ENCODE measurements at places on chromosomes 12 and 14. TPM values are rescaled to one million over a fixed set of nuclear protein-coding genes. Genes with fewer than 3 reads are reported as not detected.

Gene SMCO3
- not detected for total RNA-seq

Gene EFS
- total RNA-seq = 29.2 TPM

Gene TMEM117
- 3.5 TPM for total RNA-seq

Gene CISTR
- not detected for total RNA-seq

Gene FOXA1
- not detected for total RNA-seq

Gene NXPH4
- not detected for total RNA-seq

Gene WNT1
- not detected for total RNA-seq

Gene MYO1H
- total RNA-seq = not detected

Gene PRICKLE1
- total RNA-seq = 29.2 TPM

Gene COCH
- 2.6 TPM for total RNA-seq

Gene CACNA2D4
- total RNA-seq = 6.8 TPM

Gene KIF26A
- total RNA-seq = 5.8 TPM

Gene NRXN3
- 3.6 TPM for total RNA-seq

Gene FERMT2
- 92.5 TPM for total RNA-seq

Gene SAMD15
- 1.4 TPM for total RNA-seq

Gene PRB2
- total RNA-seq = not detected

Gene PLEKHH1
- 4.8 TPM for total RNA-seq

Gene B4GALNT3
- total RNA-seq = 0.61 TPM

GRCh38 chr12:55679691-55680090 lies 28.0 kb downstream of the ITGA7 start:
- no peaks in the 10 kb centered on the region for H3K4me1 ChIP-seq
- H3K36me3 ChIP-seq = no peaks in the 10 kb centered on the region
- no peaks in the 10 kb centered on the region for H3K27me3 ChIP-seq
- H3K27ac ChIP-seq = no peak overlapping the region
- DNase-seq = peak; percentile 13

- no peak overlapping the region for H3K27ac ChIP-seq
- no peaks in the 10 kb centered on the region for H3K4me1 ChIP-seq
- no peaks in the 10 kb centered on the region for H3K27me3 ChIP-seq
- H3K36me3 ChIP-seq = no peaks in the 10 kb centered on the region
These were observed 170.7 kb downstream of the PPFIA2 start for GRCh38 chr12:81588235-81589008.

GRCh38 chr14:64324895-64325294 lies 30.7 kb upstream of the ESR2 start:
- H3K27me3 ChIP-seq = no peaks in the 10 kb centered on the region
- no peaks in the 10 kb centered on the region for H3K36me3 ChIP-seq

- H3K27me3 ChIP-seq = no peaks in the 10 kb centered on the region
- DNase-seq = no peak
- no peaks in the 10 kb centered on the region for H3K4me1 ChIP-seq
- no peak overlapping the region for H3K4me3 ChIP-seq
- no peak overlapping the region for H3K27ac ChIP-seq
These were observed 8.0 kb upstream of the CERS5 start for GRCh38 chr12:50174971-50175715.

DNA sequence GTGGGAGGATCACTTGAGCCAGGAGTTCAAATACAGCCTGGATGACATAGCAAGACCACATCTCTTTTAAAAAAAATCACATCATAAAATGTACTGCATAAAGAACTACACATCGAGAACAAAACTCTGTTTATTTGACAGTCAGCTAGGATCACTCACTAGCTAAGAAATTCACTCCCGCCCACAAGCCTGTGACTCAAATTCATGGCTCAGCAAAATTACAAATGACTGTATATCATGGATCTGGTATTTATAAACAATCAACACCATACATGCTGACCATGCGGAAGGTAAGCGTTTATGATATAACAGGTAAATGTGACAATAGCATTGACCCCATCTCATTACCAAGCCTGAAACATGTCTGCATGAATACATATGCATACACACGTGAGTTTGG lies 206.5 kb downstream of the EFCAB11 start:
- no peaks in the 10 kb centered on the region for H3K27me3 ChIP-seq
- DNase-seq = no peak
- H3K36me3 ChIP-seq = no peaks in the 10 kb centered on the region
- H3K4me1 ChIP-seq = no peaks in the 10 kb centered on the region
- H3K4me3 ChIP-seq = no peak overlapping the region
- no peak overlapping the region for H3K27ac ChIP-seq

GRCh38 chr12:240566-240965 lies 22.1 kb downstream of the SLC6A13 start:
- H3K27ac ChIP-seq = no peak overlapping the region
- no peaks in the 10 kb centered on the region for H3K4me1 ChIP-seq
- H3K27me3 ChIP-seq = no peaks in the 10 kb centered on the region
- DNase-seq = no peak
- H3K36me3 ChIP-seq = no peaks in the 10 kb centered on the region

DNA sequence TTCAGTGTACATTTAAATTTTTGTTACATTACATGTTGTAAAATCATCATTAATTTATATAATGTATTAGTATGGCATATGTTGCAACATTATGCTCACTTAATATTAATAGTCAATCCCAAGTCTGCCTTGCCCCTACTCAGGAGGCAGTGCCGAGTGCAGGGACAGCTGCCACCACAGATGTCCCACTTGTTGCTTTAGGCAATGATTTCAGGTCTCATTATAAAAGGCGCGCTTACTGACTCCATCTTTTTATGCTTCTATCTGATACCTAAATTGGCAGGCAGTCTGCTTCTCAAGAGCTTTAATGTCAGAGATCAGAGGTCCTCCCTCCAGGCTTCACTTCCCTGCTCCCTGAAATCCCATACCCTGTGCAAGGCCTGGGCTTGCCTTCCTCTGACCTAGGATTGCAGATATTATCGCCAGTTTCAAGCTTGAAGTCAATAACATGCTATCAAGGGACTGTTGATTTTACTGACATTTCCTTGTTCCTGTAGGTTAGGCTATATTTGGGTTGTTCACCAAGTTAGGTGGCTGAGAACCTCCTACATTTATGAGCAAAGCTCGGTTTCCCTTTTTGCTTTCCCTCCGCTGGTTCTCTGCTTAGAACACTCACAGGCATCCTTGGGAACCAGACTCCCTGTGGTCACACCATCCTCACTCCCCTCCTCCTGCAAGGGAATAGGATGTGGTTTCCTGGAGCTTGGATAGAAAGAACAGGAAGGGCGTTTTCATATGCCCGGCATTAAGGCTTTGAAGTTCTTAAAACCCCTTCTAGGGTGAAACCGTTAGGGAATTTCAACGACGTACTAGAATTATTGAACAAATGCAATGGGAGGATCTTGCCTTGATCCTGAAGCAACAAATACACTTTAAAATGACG lies 208.4 kb upstream of the FKBP4 start:
- DNase-seq = no peak
- H3K4me3 ChIP-seq = no peak overlapping the region
- H3K4me1 ChIP-seq = peaks cover 2% of the 10 kb centered on the region
- H3K27ac ChIP-seq = no peak overlapping the region
- H3K27me3 ChIP-seq = no peaks in the 10 kb centered on the region

- no peak overlapping the region for H3K4me3 ChIP-seq
- no peaks in the 10 kb centered on the region for H3K36me3 ChIP-seq
- H3K4me1 ChIP-seq = no peaks in the 10 kb centered on the region
- H3K27me3 ChIP-seq = no peaks in the 10 kb centered on the region
These were observed 83.5 kb downstream of the MAP1LC3B2 start for GRCh38 chr12:116642683-116643082.

- DNase-seq = peak; percentile 25
- H3K27ac ChIP-seq = no peak overlapping the region
- no peaks in the 10 kb centered on the region for H3K27me3 ChIP-seq
- no peaks in the 10 kb centered on the region for H3K36me3 ChIP-seq
These were observed 69.8 kb upstream of the CLMN start for GRCh38 chr14:95389471-95390011.

DNA sequence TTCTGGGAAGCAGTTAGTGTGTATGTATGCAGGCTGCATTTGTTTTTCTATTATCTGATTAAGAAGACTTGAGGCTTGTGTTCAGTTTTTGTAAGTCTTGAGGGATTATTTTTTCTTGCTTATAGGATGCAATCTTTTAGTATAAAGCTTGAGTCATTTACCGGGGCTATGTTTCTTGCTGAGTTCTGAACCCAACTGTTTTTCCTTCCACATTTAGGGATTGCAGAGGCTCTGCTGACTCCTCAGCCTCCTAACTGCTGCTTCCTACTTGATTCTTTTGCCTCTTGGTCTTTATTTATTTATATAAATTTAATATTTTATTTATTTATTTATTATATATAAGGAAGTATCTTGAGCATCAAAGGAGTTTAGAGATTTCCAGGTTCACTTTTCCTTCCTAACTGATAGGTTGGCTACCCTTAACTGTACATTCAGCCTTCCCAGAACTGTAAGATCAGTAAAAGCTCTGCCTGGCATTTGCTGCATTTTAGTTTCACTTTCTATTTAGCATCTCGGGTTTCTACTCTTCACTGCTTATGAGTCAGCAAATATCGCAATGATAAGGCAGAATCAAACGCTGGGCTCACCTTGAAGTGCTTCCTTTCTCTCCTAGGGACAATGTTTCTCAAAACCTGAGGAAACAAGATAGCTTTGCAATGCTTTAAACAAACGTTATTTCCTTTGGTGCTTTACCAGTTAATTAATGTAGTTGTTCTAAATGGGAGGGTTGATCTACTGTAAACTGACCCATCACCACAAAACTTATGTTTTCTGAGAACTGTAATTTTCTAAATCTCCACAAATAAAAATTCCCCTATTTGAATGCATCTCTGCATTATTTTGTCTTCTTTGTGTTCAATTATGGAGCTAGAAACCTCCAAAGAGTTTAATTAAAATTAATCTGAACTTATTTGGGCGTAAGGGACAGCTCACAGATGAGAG lies 1183.7 kb upstream of the TMEM132C start:
- DNase-seq = no peak
- no peak overlapping the region for H3K27ac ChIP-seq
- no peaks in the 10 kb centered on the region for H3K36me3 ChIP-seq
- no peaks in the 10 kb centered on the region for H3K4me1 ChIP-seq

DNA sequence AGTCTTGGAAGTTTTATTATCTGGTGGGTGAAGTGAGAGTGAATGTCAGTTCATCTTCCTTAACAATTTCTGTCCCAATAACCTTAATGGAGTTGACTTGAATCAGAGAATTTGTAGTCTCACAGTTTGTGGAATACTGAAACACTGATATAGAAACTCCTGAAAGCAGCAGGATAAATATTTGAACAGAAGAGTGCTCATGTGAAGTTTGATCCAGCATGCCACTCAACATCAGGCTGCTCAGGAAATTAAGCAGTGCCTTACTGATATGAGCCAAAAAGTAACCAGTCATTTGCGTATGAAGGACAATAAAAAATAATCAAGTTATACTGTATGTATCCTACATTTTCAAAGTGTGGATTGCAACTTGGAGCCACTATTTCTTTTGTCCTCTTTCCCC lies 15.7 kb downstream of the MUCL1 start:
- H3K27me3 ChIP-seq = no peaks in the 10 kb centered on the region
- no peak for DNase-seq
- H3K36me3 ChIP-seq = no peaks in the 10 kb centered on the region
- no peaks in the 10 kb centered on the region for H3K4me1 ChIP-seq
- H3K4me3 ChIP-seq = no peak overlapping the region
- no peak overlapping the region for H3K27ac ChIP-seq

- no peak overlapping the region for H3K4me3 ChIP-seq
- no peaks in the 10 kb centered on the region for H3K27me3 ChIP-seq
- no peaks in the 10 kb centered on the region for H3K4me1 ChIP-seq
- H3K27ac ChIP-seq = no peak overlapping the region
- DNase-seq = no peak
- no peaks in the 10 kb centered on the region for H3K36me3 ChIP-seq
These were observed 67.7 kb upstream of the CD163 start for GRCh38 chr12:7571257-7571656.

GRCh38 chr12:45034861-45035265 lies 16.0 kb downstream of the DBX2 start:
- H3K27me3 ChIP-seq = no peaks in the 10 kb centered on the region
- DNase-seq = no peak
- no peak overlapping the region for H3K4me3 ChIP-seq
- no peak overlapping the region for H3K27ac ChIP-seq
- no peaks in the 10 kb centered on the region for H3K4me1 ChIP-seq
- H3K36me3 ChIP-seq = no peaks in the 10 kb centered on the region

DNA sequence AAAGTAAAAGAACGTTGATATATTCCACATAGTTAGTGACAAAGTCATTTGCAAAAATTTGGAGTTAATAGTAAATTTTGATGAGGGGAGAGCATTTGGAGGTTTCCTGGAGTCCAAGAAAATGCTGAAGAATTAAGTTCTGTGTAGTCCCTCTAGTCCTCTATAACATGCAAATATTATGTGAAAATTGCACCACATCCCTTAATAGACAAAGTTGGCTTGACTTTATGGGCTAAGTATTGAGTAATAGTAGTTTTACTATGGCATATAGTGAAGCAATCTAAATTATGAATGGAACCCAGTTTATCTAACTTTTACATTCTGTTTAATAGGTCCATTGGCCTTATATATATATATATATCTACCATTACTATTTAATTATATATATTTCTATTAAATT lies 66.4 kb upstream of the DCN start:
- H3K27ac ChIP-seq = no peak overlapping the region
- no peak overlapping the region for H3K4me3 ChIP-seq
- no peaks in the 10 kb centered on the region for H3K36me3 ChIP-seq
- no peak for DNase-seq
- no peaks in the 10 kb centered on the region for H3K4me1 ChIP-seq

GRCh38 chr12:64625243-64626077 lies 15.2 kb downstream of the RASSF3 start:
- peak overlapping the region; percentile 4 for H3K27ac ChIP-seq
- H3K36me3 ChIP-seq = no peaks in the 10 kb centered on the region
- no peaks in the 10 kb centered on the region for H3K27me3 ChIP-seq

- DNase-seq = no peak
- no peak overlapping the region for H3K27ac ChIP-seq
- H3K36me3 ChIP-seq = no peaks in the 10 kb centered on the region
These were observed 25.4 kb upstream of the ADAMTS20 start for GRCh38 chr12:43577381-43577780.

DNA sequence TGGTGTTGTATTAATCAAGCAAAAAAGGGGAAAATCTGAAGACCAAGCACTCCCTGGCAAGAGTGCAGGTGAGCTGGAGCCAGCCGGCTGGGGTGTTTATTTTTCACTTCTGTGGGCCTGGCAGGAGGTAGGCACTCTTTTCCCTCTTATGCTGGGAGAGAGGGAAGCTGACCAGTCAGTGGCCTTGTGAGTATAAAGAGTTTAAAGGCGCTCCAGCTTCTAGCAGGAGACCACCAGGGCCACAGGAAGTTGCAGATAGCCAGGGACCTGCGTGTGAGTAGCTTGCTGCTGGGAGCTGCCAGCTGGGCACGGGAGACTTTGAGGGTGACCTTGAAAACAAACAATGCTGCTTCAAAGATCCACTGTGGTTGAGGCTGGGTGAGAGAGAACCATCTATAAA lies 217.4 kb upstream of the PWP1 start:
- no peak for DNase-seq
- no peak overlapping the region for H3K27ac ChIP-seq
- no peak overlapping the region for H3K4me3 ChIP-seq
- H3K36me3 ChIP-seq = no peaks in the 10 kb centered on the region
- H3K4me1 ChIP-seq = no peaks in the 10 kb centered on the region

DNA sequence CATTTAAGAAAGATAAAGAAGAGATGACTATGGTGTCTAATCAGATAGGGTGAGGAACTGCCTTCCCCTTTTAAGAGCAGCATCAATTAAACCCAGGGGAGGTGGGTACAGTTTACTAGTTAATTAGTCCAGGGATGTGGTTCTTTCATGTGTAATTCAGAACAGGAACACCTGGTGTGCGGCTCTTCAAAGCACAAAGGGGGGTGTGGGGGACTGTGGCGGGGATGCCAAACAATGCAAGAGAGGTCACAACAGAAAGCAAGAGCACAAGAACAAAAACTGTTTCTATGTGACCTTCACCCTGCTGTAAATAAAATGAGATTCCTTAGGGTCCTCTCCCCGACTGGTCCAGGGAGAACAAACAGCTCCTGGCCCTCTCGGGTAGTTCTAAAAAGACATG lies 183.9 kb upstream of the SOX5 start:
- no peak overlapping the region for H3K4me3 ChIP-seq
- peaks cover 13% of the 10 kb centered on the region for H3K4me1 ChIP-seq
- no peaks in the 10 kb centered on the region for H3K36me3 ChIP-seq
- H3K27me3 ChIP-seq = no peaks in the 10 kb centered on the region
- DNase-seq = no peak

Data from ovary (tissue), 10 donors.